Caco-2 (cell line): ENCODE measurements at places on chromosomes 2 and 18.

DNA sequence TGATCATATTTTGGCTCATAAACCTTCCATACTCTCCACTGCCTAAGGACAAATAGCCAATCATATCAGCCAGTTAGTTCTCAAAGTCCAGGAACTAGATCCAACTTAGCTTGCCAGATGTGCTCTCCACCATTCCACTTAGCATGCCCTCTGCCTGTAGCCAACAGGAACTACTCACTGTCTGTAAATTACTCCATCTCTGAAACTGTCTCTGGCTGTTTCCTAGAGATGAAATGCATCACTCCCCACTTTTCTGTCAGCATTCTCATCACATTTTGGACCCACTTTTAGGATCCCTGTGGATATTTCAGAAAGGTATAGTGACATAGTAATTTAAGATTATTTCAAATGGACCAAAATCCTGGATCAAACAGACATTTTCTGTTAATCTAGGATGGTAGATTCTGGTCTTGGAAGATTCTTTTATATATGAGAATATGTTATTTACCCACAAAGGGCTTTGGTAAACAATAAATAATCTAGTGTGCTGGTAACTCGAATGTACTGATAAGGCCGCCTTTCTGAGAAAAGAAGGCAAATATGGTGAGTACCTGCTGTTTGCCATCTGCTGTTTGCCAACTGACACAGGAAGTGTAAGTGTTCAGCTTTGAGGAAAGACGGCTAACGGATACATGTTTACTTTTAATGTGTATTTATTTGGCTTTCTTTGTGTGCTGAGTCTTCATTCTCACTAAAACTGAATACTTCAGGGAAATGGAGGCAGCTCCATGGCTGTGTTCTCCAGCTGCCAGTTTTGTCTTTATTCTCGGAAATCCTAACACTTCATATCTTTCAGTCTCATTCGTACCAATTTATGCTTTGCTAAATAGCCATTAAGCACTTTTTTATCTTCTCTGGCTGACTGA lies 79.5 kb downstream of the EVA1A start:
- no peak for DNase-seq

DNA sequence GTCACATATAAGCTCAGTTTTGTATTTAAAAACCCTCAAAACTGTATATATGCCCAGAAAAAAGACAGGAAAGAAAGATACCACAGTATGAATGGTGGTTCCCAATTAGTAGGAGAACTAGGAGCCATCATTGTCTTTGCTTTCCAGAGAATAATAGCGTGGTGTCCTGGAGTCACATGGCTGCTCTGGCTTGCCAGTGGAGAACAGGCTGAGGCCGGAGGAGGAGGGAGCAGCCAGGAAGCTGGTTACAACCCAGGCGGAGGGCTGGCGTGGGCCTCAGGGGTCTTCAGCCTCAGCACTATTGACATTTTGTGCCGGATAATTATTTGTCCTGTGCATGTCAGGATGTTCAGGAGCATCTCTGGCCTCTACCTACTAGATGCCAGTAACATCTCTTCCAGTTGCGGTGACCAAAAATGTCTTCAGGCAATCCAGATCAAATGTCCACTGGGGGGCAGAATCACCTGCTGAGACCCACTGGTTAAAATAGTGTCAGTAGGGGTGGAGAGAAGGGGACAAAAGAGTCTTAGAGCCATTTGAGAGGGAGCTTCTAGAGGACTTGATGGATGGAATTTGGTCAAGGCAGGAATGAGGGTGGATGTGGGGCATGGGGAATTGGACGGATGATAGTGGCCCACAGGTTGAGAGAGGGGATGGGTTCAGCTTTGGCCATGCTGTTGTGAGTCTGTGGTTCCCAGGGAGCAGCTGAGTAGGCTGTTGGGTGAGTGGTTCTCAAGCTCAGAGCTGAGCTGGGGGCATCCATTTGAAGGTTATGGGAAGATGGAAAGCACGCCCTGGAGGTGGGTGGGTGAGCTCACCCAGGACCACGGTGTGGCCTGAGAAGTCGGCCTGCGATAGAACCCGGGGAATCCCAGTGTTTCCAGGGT lies 144.9 kb downstream of the AGAP1 start:
- DNase-seq, result no peak

GRCh38 chr2:235606004-235606715 lies 112.3 kb downstream of the AGAP1 start:
- DNase-seq, result no peak

GRCh38 chr2:72236445-72237067 lies 88.9 kb upstream of the CYP26B1 start:
- no peak for DNase-seq
